ENCODE measurements at places on chromosomes 2 and 18. TPM values are rescaled to one million over a fixed set of nuclear protein-coding genes. Genes with fewer than 3 reads are reported as not detected.
A peak's percentile ranks its signal among the peaks of the same experiment; 100 is the strongest.

DNA sequence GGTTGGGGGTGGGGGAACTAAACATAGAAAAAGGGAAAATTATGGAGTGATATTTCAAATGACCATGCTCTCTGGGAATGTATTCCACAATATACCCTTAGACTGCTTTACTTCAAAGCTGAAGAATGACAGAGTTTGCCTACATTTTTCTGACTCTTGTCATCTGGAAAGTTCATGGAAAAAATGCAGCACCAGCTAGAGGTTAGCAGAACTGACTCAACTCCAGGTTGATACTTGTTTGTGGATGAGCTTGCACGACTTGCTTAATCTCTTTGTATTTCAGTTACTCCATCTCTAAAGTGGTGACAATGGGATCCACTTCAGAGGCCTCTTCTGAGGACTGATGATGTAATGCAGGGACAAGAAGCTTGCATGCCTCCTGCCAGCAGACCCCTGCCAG, 824.0 kb upstream of the ID2 start:
- peak; percentile 91 for DNase-seq

DNA sequence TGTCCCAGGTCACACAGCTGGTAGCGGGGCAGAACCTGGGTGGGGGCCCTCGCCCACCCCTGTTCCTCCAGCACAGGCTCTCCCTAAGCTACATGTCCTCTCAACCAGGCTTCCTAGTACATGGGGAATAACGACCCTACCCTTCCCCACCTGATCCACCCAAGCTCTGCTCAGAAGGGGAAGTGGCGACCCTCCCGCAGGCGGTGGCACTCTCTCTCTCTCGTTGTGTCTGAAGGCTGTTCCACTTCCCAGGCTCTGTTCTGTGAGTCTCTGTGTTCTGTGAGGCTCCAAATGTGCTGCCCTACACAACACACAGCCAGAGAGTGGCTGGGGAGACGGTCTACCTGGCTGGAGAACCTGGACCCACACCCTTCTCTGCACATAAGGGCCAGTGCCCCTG, 135.8 kb downstream of the COPS8 start:
- no peak for DNase-seq

The MATN3 gene
- 4.8 TPM for total RNA-seq

The HOXD13 gene
- not detected for total RNA-seq

DNA sequence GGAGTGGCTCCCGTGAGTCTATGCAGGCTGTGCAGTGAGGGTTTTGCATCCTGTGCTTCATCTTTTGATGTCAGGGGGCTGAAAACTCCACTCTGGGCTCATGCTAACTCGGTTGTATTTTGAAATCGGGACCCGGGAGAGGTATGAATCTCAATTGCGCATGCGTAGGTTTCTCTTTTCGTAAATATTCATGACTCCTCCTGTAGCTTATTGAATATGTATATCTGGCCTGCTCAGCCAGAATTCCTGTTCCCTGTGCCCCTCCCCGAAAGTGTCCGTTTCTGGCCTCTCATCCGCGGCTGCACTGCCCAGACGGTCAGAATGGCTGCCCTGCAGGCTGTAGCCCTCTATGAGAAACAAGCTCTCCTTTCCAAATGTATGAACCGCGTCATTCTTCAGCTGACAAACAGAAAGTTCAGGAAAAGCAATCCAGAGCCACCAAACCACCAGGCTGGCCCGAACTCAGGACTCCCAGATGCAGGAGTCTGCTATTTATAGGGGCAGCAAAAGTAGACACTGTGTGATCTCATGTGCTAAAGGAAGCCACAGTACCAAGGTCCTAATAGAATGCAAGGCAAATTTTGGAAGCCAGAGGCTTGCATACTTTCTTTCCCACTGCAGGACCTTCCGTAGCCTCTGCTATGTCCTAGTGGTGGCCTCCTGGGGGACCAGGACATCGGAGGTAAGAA, 41.7 kb downstream of the AKAIN1 start:
- DNase-seq, result no peak

GRCh38 chr2:162379719-162380580, 36.0 kb downstream of the GCA start:
- DNase-seq, result no peak

DNA sequence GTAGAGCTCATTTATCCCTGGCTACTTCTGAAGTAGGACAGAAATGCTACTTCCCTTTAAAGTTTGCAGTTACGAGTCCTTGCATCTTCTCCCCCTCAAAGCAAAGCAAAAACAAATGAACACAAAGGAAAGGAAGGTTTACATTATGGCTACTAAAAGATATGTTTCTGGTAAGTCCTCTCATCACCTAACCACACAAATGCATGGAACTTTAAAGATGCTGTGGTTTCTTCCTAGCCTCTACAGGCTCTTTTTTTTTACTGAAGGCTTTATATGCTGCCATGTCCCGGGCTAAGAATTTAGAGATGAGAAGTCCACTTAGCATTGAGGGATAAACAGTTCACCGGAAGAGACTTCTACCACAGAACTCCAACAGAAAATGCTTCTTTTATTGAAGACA, 291.2 kb downstream of the SS18 start:
- no peak for DNase-seq

Measured in mammary epithelial cell (primary cell).